ENCODE measurements at places on chromosomes 7 and 10.

- DNase-seq: no peak
These were observed 66.6 kb downstream of the MTPN start for GRCh38 chr7:135910393-135911036.

GRCh38 chr10:61464461-61465170 lies 11.4 kb upstream of the TMEM26 start:
- no peak for DNase-seq

DNA sequence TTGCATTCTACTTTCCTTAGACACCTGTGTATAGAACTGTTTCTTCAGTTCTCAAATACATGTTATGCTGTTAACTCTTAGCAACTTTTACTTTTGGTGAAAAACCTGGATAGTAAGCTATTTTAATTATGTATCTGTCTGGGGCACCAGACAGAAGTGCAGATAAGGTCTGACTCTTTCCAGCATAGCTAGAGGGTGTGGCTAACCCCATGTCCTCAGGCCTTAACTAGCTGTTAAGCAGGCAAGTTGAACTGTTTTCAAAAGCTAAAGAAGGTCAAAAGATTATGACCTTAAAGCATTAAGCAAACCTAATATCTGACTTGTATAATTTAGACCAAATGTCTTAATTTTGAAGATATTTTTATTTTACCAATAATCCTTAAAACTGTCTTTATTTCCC lies 45.1 kb upstream of the INHBA start:
- no peak for DNase-seq

DNA sequence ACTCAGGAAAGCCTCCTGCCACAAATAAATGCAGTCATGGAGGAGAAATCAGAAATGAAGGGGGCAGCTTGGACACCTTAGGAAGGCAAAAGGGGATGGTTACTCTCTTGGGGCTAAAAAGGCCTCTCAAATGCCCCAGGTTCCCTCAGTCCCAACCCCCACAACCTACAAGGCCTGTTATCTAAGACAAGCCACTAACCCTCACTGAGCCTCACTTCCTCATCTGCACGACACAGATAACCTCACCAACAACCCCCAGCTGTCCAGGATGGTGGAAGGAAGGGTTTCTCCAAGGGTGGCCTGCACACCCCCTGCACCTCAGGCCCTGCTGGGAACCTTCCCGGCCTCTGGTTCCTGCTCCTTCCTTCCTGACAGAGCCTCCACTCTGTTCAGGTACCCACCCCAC lies 29.2 kb downstream of the SORBS1 start:
- no peak for DNase-seq

- no peak for DNase-seq
These were observed 7.2 kb downstream of the NET1 start for GRCh38 chr10:5419466-5420094.

DNA sequence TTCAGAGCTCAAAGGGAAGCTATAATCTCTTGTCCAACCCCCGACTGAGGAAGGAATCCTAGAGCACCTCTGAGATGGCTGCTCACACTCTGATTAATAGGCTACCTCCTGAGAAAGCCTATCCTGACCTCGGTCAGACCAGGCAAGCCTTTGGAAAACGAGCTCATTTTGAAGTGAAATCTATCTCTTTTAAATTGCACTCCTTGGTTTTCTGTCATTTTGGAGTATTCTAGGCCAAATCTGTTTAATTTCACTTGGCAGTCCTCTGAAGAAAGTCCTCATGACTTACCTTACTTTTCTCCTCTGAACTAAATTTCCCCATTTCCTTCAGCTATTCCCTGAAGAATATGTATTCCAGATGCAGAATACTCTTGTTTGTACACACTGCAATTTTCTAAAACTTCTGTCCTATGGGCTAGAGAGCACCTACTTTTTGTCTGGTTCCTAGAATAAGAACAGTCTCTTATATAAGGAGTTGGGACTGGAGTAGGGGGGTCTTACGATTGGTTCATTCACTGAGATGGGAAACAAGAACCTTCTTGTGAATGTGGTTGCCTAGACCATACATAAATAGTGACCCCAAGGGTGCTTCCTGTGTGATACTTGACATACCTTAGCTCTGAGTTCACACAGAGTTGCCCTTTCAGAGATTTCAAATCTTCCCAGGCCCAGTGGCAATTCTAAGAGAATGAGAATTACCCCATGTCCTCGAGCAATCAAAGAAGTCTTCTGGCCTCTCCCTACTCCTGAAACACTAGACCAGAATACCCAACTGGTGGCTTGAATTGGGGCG lies 31.9 kb upstream of the HPS1 start:
- DNase-seq: no peak

DNA sequence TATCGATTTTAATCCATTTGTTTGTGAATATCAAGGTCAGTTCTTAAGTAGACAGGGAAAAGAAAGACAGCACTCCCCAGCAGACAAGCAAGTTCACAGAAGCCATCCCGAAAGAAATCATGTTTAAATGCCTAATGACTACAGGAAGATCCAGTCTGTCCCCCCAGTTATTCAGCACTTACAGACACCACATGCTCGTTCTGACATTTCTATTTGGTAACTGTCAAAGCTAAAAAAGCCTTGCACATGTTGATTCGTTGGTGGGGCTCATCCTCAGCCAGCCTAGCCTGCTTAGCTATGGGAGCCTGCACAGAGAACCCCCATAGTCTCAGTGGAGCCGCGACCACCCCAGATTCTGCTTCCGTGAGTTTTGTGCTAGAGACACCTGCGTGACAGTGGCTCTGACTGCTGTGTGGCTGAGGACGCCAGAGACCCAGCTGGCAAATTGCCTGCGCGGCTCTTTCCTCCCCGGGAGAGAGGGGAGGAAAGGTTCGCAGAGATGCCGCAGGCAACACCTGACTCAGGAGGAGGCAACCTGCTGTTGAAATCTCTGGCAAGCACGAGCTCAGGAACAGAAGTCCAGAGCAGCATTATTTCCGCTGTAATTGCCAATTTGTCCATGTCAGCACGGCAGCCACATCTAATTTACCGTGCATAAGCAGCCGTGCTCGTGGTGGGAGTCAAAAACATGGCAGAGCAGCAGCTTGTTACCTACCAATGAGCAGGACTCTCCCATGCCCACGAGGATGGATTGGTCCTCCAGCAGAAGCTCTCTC lies 194.2 kb downstream of the GPAM start:
- no peak for DNase-seq

- DNase-seq: no peak
These were observed 18.1 kb upstream of the ARHGAP22 start for GRCh38 chr10:48623009-48623408.

- no peak for DNase-seq
These were observed 326.8 kb downstream of the TCERG1L start for GRCh38 chr10:130984686-130985085.

GRCh38 chr7:424301-424935 lies 95.2 kb downstream of the PDGFA start:
- DNase-seq: no peak

DNA sequence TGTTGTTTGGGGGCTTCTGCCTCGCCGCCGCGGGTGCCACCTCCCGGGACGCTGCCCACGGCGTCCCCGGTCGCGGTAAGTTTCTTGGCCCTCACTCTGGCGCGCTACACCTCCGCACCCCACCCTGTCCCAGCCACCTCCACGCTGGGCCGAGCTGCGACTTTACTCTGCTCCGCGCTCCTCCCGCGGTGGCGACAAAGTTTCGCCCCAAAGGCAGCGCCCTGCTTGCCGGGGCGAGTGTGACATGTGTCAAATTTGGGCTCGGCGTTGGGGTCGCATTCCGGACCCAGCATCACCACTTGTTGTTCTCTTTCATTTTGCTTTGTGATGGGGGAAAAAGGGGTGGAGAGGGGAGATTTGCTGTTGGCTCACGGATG lies 167.7 kb upstream of the PPP1R3A start:
- DNase-seq: no peak

GRCh38 chr10:47173929-47174442 lies 126.0 kb upstream of the GDF10 start:
- no peak for DNase-seq

DNA sequence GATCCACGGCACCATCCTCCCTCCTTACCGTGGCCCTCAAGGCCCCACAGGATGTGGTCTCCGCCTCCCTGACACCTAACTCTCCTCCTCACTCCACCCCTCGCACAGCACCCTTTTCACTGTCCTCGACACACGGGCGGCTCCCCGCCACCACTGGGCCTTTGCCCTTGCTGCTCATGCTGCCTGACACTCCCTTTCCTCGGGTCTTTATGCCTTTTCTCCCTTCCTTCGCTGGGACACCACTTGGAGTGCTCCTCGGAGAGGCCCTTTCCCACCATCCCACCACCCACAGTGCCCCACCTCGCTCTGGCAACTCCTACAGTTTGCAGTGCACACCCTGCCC lies 7.9 kb upstream of the INMT start:
- no peak for DNase-seq

GRCh38 chr10:75234683-75235374 lies 928 bp downstream of the COMTD1 start:
- no peak for DNase-seq

- DNase-seq: no peak
These were observed 5.8 kb downstream of the GNAI1 start for GRCh38 chr7:80140388-80140787.

DNA sequence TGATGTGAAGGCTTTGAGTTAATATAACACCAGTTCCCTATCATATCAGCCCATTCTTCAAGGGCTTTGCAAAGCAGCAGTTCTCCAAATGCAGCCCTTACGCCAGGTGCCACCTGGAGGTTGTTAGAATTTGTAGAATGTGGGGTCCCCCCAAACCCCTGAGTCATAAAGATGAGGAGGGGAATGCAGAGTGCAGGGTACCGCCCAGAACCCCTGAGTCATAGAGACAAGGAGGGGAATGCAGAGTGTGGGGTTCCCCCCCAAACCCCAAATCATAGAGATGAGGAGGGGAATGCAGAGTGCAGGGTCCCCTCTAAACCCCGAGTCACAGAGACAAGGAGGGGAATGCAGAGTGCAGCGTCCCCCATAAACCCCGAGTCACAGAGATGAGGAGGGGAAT lies 605.8 kb downstream of the PTPRN2 start:
- DNase-seq: no peak

DNA sequence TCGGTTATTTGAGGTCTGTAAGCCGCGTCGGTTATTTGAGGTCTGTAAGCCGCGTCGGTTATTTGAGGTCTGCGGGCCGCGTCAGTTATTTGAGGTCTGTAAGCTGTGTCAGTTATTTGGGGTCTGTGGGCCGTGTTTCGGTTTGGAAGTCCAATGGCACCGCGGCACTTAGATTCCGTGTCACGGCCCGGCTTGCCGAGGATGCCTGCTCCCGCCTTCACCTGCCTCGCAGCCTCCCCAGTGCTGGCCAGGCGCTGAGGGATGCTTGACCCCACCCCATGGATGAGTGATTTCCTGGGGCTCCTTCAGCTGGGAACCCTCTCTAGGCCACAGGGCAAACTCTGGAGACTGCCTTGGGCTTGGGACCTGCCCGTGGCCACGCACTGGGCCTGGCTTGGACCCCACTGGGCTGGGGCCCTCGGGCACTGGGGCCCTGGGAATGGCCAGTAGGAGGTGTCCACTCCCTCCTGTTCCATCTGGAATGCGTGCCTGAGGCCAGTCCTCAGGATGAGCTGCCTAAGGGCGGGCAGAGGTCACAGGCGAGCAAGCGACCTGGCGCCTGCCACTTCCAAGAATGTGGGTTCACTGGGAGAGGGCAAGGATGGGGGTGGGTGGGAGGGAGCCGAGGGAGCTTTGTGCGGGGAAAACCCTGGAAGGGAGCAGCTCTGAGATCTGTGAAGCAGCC lies 25.6 kb downstream of the ADGRA1 start:
- DNase-seq: no peak

DNA sequence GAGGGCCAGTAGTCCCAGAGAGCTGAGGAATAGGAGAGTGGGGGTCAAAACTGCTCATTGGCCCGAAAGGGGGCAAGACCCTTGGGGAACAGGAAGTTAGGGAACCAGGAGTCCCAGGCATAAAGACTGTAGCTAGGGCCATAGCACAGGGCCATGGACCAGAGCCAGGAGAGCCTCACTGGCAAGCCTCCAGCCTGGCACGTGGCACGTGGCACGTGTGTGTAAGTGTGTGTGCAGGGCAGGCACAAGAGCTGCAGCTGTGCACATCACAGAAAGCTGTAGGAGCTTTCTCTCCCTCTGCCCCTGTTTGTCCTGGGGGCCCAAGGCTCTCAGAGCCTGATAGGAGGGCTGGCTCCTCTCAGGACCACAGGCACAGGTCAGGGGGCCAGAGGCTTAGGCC lies 47.8 kb upstream of the SLF2 start:
- no peak for DNase-seq

DNA sequence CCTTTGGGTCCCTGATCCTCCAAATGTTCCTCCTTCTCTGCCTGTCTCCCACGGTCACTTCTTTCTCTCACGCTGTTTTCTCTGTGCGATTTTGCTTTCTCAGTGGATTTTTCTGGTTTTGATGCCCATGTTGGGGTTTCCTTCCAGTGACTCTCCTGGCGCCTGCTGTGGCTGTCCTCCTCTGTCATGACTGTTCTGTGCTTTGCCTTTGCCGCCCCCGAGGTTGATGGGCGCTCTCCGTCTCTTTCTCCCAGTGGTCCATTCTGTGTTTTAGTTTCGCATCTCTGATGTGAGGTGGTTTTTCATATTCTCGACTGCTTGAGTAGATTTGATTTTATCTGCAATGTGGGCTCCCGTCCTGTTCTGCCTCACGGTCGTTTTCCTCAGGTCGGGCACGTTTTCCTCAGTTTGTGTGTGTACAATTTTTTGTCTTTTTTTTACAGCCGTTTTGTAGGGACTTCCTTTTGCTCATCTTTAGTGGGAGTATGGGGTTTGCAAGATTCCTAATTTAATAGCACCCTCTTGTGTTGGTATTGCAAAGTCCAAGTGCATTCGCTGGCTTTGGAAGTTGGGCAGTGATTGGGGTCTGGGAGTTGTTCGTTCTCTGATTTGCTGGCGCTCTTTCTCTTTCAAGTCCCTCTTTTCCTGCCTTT lies 100.0 kb downstream of the INPP5A start:
- peak; percentile 22 for DNase-seq

DNA sequence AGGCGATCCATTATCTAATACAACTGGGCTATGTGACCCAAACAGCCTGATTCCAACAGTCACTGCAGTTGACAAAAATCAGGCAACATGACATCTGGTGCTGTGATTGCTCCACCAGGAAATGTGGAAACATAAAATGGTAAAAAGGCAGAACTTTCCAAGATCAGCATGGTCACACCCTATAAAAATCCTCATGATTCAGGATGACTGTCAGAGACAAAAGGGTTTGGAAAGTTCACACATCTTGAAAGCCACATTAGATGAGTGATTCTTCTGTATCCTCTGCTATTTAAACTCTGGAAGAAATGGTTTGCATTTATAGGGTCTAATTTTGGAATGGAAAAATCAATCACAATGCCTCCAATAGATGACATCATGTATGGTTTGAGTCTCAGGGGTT lies 662.6 kb upstream of the IGFBP3 start:
- no peak for DNase-seq

- DNase-seq: no peak
These were observed 30.7 kb downstream of the ERCC6 start for GRCh38 chr10:49508249-49508648.

DNA sequence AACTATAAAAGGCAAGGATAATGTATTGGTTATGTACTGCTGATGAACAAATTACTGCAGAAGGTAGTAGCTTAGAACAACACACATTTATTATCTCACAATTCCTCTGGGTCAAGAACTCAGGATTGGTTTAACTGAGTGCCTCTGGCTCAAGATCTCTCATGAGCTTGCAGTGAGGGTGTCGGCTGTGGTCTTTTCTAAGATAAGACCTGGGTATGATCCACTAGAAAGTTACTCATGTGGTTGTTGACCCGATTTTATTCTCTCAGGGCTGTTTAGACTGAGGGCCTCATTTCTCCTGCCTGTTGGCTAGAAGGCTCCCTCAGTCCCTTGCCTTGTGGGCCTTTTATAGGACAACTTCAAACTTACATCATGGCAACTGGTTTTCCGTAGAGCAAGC lies 86.7 kb downstream of the VWDE start:
- no peak for DNase-seq

Measured in T-helper 2 cell (primary cell).